ENCODE measurements at places on chromosomes 4 and X.

- no peak for DNase-seq
Observed at GRCh38 chr4:34826660-34827059, 1417.7 kb downstream of the ARAP2 start.

DNA sequence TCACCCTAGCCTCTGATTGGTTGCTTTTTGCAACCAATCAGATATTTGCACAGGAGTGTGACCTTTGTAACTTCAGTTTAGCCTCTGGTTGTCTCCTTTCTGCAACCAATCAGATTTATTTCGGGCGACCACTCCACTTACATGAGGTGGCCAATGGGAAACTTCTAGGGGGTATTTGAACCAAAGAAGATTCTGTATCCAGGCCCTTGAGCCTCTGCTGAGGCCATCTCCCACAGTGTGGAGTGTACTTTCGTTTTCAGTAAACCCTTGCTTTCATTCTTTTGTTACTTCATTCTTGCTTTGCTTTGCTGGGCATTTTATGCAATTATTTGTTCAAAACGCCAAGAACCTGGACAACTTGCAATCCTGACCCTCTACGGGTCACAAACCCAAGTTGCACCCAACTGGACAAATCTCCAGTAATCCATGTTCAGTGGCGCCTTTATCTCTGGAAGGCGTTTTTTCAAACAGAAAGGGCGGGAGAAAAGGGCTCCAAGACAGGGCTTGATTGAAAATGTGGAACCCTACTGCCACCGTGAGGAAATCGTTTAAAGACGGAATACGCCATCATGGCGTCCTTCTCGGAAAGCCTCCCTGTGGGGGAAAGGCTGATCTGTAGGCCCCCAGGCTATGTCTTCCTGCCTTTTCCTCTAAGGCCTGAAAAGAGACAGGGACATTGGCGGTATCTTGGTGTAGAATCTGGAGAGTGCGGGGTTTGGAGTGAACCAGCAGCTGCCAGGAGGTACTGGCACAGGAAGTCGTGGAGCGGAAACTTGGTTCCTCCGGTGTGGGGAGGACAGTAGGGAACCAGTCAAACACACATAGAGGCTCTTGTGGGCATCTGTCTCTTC lies 184.6 kb downstream of the OR13H1 start:
- no peak for DNase-seq

- DNase-seq, result peak; percentile 18
Observed at GRCh38 chrX:151713849-151714248, 2.0 kb upstream of the FATE1 start.

- DNase-seq, result peak; percentile 50
Observed at GRCh38 chrX:72373136-72373535, 67.4 kb upstream of the CITED1 start.

DNA sequence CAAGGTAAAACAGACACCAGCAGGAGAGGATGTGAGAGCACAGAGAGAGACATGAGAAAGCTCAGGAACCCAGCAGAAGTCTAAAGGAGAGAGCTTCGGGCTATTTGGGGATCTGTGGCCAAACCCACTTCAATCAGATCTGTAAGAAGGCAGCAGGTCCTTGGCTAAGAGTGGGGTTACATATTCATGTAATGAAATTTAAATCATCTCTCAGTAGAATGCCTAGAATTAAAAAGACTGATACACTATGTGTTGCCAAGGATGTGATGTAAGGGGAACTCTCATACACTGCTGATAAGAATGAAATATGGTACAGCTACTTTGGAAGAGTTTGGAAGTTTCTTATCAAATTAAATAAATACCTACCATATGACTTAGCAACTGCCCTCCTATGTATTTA lies 35.8 kb downstream of the PDE5A start:
- peak; percentile 9 for DNase-seq
